Umbilical cord (tissue), 2 donors: ENCODE measurements at places on chromosomes 11 and 22.

GRCh38 chr22:44288913-44289312, 23.8 kb downstream of the SHISAL1 start:
- DNase-seq, result no peak

DNA sequence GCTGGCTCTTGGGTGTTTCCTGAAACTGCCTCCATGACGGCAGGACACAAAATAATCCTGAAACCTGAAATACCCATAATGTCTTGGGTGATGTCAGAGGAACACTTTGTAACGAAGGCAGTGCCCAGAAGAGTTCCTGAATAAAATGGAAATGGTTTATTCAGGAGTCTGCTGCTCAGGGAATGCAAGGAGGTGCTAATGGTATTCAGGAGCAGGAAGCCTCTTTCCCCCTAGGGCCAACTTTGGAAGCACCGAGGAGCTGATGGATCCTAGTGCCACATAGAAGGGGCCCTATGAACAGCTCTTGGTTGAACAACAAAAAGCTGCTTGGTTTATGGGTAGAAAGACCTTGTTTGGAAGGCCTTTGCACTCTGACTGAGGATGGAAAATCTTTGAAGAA, 15.5 kb downstream of the TREH start:
- no peak for DNase-seq

DNA sequence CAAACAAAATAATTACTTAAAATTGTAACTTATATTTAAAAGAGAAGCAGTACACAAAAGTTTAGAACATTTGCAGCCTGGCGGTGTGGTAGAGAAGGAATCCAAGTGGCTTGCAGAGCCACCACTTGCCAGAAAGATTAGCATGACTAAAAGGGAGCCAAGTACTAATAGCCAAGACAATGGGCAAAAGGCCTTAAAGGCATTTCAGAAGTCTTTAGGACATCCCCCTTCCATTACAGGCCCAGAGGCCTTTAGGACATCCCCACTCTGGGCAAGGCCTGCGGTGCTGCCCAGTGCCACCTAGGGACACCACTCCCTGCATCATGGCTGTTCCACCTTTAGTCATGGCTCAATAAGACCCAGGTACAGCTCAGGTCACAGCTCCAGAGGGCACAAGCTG, 32.4 kb downstream of the TMEM225 start:
- DNase-seq, result no peak

DNA sequence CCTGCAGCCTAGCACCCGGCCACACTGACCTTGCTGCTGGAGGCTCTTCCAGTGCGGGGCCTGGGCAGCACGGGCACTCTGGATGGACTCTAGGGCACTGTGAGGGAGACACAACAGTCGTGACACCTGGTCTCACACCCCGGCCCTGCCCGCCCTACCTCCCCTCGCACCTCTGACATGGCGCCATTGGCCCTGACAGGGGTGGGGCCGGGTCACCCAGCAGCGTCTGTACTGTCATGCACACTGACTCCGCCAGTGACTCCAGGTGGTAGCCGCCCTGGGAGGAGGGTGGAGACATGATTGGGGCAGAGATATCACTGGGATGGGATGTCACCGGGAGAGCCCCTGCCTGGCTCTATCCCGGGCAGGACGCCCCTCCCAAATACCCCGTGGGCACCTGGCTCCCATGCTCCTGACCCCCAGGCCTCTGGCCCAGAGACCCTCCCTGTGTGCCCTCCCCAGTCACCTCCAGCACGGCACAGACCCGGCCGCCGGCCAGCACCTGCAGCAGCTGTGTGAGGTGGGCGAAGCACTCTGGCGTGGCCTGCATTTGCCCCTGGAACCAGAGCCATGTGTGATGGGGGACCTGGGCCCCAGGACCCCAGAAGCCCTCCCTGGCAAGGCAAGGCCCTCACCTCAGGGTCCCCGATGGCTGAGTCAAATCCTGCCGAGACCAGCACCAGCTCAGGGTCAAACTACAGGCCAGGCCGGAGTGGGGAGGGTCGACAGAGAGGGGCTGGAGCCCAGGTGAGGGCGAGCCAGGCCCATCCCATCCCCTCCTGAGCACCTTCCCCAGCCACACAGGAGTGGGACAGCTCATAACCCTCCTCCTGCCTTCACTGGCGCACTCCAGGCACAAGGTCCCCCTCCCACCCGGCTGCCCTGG, 2.6 kb downstream of the HDAC10 start:
- no peak for DNase-seq

DNA sequence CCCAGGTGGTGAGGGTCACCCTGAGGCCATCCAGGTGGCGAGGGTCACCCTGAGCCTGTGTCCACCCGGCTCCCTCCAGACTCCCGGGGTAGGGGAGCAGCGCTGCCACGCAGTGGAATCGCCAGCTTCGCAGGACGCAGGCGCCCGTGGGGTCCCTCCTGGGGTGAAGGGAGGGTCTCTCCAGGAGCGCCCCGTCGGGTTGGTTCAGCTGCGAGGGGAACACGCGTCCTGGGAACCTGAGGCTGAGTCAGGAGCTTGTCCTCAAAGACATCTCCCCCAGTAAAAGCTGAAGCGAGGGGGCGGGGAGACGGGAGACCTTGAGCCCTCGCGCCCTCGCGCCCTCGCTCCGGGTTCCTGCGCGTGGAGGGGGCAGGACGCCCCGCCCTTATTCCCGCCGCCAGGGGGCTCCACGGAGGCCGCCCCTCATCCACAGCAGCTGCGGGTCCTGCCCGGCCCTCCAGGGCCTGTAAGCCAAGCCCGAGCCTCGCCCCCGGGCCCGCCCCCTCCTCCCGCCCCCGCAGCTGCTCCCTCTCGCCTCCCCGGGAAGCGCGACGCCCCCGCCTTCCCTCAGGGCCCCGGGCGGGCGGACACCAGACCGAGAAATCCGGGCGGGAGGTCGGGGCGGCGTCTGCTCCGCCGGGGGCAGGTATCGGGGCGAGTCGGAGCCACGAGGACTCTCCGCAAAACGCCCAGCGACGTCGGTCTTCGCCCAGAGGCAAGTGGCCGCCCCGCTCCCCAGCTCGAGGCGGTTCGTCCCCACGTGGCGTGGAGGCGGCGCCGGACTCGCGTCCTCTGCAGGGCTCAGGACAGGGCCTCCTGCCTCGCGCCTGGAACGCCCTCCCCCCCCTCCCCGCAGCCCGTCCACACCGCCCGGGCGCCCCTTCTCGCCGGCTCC, 22.8 kb downstream of the PIM3 start:
- no peak for DNase-seq

GRCh38 chr22:20955548-20955947, 11.5 kb upstream of the AIFM3 start:
- no peak for DNase-seq

GRCh38 chr11:76939219-76939631, 78.5 kb downstream of the ACER3 start:
- DNase-seq, result no peak

- DNase-seq, result no peak
Measured at GRCh38 chr22:38950527-38951295, 6.7 kb upstream of the APOBEC3A start.

DNA sequence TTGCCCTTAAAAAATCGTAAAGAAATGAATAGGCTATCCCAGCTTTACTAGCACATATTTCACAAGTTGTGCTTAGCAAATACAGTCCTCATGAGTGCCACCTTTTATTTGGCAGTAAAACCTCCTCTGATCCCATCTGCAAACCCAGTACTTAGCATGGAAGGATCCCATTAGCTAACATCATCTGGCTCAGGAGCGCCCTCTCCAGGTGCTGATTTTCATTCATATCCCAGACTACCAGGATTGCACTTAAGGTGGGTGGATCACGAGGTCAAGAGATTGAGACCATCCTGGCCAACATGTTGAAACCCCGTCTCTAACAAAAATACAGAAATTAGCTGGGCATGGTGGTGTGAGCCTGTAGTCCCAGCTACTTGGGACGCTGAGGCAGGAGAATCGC, 76.1 kb upstream of the PAX6 start:
- no peak for DNase-seq

GRCh38 chr11:72124046-72124445, 11.5 kb upstream of the FOLR3 start:
- DNase-seq, result no peak

DNA sequence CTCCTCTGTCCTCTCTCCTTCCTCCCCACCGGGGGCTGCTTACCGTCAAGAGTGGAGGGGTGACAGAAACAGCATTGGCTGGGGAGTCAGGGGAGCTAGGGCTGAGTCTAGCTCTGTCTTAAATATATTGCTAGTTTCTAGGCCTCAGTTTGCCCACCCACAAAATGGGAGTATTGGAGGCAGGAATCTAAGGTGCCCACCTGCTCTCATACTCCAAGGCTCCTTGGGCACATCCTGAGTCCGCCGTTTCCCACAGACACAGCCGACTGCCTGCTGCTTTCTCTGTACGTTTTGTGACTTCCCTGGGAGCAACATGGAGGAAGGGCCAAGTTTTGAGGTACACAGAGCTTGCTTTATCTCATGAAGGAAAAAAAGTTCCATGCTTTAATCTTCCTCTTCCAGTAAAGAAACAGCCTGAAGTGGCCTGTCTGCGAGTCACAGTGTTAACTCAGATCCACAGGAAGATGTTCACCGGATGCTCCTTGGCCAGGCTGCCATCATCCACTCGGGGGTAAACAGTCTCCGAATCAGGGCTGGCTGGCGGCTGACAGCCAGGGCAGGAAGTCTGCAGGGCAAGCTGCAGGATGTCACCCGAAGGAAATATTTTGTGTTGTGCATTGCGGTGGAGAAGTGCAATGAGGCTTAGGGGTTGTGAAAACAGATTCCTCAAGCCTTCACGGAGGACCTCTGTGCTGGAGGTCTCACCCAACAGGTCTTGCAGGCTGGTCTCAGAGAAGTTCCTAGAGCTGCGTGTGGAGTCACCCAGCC, 11.0 kb upstream of the CERK start:
- peak; percentile 43 for DNase-seq

GRCh38 chr11:62062223-62062861, 61.5 kb upstream of the INCENP start:
- no peak for DNase-seq

DNA sequence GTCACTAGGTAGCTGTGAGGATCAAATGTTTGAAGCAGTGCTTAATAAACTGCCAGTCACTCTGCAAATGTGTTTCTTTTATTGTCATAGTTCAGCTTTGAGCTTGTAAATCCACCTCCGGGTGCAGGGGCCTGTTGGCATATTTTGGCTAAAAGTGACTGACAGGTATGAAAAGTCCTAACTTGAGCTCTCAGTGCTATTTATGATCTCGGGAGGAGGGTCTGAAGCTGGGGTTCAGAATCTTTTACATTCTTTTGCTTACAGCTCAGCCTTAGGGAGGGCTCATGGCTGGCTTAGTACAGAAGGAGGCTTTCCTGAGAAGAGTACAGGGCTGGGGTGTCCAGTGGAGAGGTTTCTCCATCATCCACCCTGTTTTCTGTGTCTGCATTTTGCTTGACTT, 1.5 kb downstream of the ASPHD2 start:
- no peak for DNase-seq

GRCh38 chr22:26481112-26481693, 2.4 kb downstream of the HPS4 start:
- no peak for DNase-seq

DNA sequence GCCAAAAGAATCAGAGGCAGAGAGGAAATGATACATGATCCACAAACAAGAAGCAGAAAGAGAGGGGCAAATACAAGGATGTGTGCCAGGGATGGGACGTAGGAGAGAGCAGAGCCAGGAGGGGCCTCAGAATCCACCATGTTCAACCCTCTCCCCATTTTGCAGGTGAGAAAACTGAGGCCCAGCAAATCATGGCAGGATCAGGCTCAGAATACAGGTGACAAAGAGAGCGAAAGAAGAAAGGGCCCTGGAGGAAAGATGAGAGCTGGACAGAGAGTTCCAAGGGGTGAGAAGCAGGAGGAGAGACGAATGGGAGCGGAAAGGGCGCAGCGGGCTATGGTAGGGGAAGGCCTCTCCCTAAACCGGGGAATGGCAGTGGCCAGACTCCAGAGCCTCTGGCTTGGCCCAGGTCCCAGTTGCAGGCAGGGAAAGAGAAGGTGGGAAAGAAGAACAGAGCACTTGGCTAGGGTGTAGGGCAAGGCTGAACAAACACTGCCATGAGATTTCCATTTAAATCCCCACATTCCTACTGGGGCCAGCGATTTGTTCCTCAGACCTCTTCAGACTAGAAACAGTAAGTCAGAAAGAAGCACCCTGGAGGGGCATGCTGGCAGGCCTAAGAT, 44.4 kb upstream of the TSKU start:
- peak; percentile 71 for DNase-seq

GRCh38 chr22:44795701-44796630, 43.6 kb downstream of the ARHGAP8 start:
- no peak for DNase-seq

DNA sequence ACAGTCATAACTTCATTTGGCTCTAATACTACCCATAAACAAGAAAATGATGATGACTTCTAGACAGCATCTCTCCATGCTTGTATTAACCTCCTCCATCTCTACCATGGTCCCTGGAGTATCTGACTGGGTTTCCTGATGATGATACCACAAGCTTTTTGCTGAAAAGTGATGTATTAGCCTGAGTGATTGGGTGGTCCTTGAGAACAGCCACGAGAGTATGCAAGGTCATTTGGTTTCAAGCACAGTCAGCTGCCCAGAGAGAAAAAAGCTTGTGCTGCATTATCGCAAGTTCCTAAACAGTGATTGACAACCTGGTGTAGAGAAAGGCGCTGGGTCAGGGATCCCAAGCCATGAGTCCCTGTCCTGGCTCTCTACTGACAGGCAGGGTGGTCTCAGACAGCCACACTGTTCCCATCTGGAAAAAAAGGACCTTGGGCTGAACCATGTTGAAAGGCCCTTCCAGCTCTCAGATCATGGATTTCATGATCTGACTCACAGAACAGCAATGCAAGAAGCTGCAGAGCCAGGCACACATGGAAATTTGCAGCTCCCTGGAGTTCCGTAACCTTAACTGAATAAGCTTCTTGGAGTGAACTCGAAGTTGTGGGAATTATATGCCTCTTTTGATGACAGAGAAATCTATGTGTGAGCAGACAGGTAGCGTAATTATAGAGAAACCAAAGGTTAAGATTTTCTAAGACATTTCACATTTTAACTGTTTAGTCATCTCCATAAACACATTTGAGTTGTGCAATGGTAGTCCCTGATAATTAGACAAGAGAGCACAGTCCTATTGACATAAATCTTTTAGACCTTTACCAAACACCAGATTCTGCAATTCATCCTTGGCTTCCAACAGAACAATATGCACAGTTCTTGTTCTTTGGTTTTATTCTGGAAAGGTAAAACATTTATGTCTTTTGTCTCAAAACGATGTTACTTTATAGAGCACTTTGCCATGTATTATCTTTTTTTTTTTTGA, 54.1 kb upstream of the UBASH3B start:
- peak; percentile 86 for DNase-seq

GRCh38 chr11:62514151-62514550, 32.5 kb downstream of the AHNAK start:
- DNase-seq, result no peak

DNA sequence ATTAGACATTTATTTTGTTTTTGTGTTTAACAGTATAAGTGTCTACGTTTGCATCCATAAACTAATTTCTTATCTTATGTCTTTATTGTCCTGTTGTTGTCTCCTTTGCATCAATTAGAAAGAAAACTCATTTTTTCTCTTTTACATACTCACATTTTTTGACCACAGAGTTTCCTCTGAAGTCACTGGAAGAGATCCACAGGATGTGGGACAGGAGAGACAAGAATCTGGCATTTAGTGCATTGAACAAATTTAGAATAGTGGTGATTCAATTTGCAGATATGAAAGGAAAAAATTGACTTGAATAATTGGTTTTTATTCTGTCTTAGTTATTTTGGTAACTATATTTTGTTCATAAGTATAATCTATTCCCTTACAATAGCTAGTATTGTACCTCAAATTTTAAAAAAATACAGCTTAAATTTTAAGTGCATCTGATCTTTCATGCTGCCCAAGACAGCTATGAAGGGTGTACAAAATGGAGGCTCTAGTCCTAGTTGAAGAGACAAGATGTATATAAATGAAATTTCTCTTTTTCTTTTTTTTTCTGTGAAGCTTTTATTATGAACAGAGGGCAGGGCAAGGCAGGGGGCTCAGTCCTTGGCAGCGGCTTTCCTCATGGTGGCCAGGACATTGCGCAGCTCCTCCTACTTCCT, 24.4 kb downstream of the HORMAD2 start:
- no peak for DNase-seq
